CD4-positive, alpha-beta T cell treated with Interleukin-12 subunit alpha and Interleukin-12 subunit beta, for 1 hour (primary cell): ENCODE measurements at places on chromosomes 7 and 10.

GRCh38 chr7:27546610-27547009, 116.1 kb downstream of the HIBADH start:
- DNase-seq: no peak

DNA sequence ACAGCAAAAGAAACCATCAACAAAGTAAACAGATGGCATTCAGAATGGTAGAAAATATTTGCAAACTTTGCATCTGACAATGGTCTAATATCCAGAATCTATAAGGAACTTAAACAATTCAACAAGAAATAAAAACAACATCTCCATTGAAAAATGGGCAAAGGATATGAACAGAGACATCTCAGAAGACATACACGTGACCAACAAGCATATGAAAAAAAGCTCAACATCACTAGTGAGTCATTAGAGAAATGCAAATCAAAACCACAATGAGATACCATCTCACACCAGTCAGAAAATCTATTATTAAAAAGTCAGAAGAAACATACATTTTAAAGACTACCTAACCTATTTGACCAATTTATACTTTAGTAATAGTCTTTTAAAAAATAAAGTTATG, 571.3 kb upstream of the NRG3 start:
- no peak for DNase-seq

DNA sequence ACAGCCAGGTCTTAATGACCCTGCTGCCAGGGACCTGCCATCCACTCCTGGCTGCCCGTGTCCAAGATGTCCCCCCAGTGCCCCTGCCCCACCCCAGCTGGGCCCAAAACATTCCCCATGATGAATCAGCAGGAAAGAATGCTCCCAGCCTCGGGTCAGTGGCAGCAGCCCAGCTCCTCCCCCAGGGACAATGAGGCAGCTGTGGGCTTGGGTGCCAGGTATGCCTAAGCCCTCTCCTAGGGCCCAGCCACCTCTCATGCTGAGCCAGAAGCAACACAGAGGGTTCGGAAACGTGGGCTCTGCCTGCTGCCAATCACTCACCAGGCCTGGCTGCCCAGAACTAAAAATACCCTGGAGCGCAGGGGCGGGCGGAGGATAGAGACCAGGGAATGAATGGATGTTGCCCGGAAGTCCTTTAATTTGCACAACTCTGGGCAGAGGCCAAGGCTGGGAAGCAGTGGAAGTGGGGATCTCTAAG, 1.5 kb upstream of the LOXL4 start:
- DNase-seq: no peak

- DNase-seq: no peak
These were observed 14.7 kb downstream of the ZNF488 start for GRCh38 chr10:47369251-47369894.

DNA sequence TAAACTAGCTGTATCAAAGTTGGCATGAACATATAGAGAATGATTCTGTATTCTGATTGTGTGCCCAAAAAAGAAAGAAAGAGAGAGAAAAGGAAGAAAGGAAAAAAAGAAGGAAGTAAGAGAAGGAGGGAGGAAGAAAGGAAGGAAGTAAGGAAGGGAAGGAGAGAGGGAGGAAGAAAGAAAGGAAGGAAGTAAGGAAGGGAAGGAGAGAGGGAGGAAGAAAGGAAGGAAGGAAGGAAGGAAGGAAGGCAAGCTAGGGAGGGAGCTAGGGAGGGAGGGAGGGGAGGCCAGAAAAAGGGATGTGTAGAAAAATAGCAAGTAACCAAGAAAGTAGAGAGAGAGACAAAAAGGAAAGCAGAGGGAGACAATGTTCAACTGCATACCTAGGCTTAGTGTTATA, 60.7 kb upstream of the TARP start:
- no peak for DNase-seq

- peak; percentile 71 for DNase-seq
These were observed 29.8 kb downstream of the C10orf67 start for GRCh38 chr10:23314835-23315239.

DNA sequence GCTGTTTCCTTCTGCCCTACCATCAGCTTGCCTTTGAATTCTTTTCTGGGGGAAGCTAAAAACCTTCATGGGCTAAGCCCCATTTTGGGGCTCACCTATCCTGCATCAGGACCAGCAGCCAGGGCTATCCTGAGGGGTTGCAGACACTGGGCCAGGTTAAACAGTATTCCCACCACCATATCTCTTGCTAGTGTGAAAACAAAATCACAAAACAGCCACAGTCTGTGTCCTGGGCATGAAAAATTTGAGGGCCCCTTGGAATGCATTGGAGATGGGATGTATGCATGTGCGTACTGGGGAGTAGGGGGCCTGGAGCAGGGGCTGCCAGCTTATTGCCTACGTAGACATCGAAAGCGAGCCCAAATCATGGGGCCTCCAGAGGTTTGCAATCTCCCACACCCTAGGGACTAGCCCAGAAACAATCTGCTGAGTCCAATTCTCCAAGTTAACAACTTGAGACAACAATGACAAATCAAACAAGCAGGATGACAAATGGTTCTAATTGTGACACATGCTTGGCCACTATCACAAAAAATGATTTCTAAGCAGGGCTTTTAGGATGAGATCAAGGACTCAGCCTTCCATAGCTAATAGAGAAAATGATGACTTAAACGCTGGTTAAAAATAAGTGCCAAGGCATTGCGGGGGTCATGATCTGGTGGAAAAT, 557.1 kb downstream of the KCNMA1 start:
- no peak for DNase-seq

GRCh38 chr7:16044645-16045044, 358.2 kb upstream of the MEOX2 start:
- DNase-seq: no peak

DNA sequence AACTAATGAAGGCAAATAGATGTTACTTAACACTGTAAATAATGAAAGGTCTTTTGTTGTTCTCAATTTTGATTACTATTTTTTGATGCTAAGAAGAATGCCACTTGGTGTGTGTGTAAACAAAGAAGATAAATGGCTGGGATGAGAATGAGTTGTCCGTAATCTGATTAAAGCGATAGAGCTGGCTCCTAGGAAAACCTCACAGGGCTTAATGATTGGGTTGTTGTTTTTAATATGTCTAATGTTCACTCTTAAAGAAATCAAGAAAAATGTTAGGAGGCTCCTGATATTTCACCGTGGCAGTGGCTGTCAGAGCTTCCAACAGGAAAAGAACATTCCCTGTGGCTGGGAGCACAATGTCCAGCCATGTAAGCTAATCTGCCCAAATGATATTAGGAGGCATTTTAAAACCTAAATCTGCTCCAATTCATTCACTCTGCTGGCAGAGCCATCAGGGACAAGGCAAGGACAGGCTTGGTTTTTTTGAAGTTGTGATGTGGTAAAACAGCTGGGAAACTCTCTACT, 243.9 kb downstream of the SNX10 start:
- DNase-seq: no peak

DNA sequence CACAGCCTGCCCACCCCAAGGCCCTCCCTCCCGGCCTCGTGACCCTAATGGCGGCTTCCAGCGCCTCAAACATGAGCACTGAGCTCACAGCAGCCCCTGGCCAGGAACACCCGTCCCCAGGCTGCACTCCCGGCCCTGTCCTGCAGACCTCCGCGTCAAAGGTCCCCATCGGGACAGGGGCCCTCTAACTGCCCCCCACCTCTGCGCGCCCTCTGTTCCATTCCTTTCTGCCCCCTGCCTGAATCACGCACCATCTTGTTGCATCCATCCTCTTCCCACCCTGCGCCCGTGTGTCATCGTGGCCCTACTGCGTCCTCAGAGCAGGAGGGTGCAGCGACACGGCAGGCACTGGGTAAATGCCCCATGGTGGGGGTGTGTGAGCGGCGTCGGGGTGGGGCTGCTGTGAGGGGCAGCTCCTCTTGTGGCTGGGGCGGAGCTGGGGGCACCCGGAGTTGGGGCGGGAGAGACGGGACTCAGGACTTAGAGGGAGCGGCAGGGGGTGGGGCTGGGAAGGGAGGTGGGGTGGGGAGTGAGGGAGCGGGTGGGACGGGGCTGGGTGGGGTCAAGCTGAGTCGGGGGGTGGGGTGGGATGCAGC, 13.4 kb downstream of the SLC29A4 start:
- DNase-seq: peak; percentile 13

GRCh38 chr10:30527623-30528428, 93.8 kb downstream of the MAP3K8 start:
- DNase-seq: peak; percentile 42

DNA sequence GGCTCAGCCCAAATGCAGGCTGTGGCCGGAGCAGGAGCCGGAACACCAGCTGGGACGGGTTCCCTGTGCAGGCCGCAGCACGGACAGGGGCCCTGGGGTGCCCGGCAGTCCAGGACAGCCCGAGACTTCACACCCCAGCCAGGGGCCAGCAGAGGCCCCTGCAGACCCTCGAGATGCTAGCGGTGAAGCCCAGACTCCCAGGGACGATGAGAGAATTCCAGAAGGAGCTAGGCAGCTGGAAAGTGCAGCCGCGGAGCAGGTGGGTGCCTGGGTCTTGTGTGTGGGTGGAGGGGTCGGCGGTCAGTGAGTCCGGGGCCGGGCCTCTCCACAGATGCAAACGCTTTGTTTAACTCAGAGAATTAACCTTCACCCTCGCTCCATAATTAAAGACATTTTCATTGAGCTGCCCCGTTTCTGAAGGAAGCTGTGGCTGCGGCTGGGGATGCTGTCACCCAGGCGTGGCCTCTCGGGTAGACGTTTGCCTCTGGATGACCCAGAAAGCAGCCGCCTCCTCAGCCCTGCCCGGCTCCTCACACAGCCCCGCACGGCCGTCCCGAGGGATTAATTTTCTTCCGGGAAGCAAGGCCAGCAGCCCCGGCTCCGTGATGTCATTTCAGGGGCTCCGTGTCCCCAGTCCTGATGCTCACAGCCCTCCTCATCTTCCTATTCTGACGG, 26.5 kb downstream of the KNDC1 start:
- DNase-seq: no peak

DNA sequence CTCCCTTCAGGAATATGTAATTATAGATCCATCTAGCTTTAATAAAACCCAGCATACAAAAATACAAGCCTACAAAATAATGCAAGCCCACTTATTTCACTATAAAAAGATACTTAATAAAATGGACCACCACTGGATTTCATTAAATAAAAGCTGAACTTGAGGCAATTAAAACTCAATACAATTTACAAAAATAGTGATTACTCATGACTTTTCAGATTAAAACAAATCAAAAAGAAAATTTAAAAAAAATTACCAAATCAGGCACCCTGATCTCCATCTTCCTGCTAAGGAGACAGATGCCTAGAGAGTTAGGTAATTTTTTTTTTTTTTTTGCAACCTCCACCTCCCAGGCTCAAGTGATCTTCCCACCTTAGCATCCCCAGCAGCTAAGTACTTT, 41.8 kb downstream of the PRTFDC1 start:
- DNase-seq: no peak

GRCh38 chr10:76401006-76401405, 969.6 kb downstream of the LRMDA start:
- DNase-seq: no peak

DNA sequence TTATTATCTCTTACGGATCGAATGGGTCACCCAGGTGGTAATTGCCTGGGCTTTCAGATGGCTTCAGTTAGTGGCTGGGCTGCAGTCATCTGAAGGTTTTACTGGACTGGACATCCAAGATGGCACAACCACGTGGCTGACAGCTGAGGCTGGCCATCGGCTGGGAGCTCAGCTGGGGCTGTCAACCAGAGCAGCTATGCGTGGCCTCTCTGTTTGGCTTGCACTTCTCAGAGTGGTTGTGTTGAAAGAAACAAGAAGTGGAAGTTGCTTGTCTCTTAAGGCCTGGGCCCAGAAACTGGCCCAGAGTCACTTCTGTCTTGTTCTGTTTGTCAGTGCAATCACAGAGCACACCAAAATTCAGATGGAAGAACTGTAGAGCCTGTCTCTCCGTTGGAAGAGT, 5.7 kb upstream of the GDI2 start:
- no peak for DNase-seq

GRCh38 chr7:23003505-23004246, 10.3 kb downstream of the HYCC1 start:
- DNase-seq: no peak

DNA sequence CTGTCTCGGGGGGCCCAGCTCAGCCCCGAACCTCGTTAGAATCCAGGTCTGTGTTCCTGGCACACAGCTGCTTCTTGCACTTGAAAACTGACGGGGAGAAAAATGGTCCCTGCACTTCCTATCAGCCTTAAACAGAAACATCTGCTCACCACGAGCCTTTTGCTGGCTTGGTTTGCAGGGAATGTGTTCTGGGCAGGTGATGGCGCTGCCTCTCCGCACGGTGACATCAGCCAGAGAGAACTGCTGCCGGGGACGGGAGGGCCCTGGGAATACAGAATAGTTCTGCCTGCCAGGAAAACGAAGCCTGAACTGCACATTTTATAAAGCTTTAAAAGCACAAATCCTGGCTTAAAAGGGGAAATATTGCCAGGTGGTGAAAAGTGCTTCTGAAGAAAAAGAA, 622.5 kb downstream of the TYW1 start:
- no peak for DNase-seq

DNA sequence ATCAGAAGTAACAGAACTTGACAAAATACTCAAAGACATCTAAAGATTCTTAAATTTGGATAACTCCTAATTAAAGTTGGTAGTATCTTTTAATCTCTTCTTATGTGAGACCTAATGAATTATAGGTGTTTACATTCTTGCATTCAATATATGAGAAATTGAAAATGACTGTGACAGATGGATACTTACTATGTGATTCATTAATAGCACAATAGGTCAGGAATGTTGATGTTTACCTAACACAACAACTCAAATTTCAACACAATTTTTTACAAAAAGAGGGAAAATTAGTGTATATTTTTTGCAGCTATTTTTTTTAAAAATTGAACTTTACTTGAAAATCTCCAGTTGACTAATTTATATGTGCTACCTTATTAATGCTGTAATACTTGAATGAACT, 31.7 kb upstream of the MCU start:
- DNase-seq: no peak

- DNase-seq: no peak
These were observed 8.6 kb downstream of the GPRIN2 start for GRCh38 chr10:46547541-46548497.

DNA sequence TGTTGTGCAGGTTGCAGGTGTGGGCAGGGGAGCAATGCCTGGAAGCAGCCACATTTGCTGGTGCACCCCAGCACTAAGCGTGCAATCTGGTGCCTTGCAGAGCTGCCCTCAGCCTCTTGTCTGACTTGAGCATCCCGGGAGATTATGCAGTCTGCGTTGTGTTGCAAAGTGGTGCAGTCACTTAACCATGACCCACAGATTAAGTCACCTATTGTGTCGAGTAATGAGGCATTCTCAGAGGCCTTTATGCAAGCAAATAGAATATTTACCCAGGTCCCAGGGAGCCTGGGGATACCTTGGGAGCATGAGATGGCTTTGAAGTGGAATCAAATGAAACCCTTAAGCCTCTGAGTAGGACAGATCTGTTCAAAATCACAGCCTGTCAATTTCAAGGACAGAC, 529.0 kb downstream of the TYW1 start:
- DNase-seq: no peak

DNA sequence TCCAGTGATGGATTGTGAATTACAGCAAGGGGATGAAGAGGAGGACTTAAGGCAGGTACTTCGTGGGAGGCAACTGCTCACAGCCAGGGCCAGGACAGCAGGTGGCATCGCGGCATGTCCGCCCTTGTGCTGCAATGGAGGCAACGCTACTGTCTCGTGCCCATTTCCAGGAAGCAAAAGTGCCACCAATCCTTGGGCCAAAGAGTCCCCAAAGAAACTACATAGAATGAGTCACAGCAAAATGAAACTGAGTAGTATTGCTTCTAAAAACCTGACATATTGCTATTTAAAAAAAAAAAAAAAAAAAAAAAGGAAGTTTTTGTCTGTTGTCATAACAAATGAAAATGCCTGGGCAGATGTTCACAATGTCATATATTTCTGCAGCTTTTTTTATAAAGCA, 46.6 kb downstream of the RSU1 start:
- no peak for DNase-seq
